Activated T-helper 9 cell treated with anti-CD3 and anti-CD28 coated beads, Interleukin-2, amount 50 U/mL, for 16 hours (primary cell): ENCODE measurements at places on chromosomes 2 and 18.

GRCh38 chr2:62303788-62304187, 107.9 kb downstream of the B3GNT2 start:
- no peak for DNase-seq

- DNase-seq: no peak
Observed at GRCh38 chr2:191811807-191812602, 34.9 kb downstream of the CAVIN2 start.

- no peak for DNase-seq
Observed at GRCh38 chr2:71060871-71061270, 7.6 kb upstream of the NAGK start.

DNA sequence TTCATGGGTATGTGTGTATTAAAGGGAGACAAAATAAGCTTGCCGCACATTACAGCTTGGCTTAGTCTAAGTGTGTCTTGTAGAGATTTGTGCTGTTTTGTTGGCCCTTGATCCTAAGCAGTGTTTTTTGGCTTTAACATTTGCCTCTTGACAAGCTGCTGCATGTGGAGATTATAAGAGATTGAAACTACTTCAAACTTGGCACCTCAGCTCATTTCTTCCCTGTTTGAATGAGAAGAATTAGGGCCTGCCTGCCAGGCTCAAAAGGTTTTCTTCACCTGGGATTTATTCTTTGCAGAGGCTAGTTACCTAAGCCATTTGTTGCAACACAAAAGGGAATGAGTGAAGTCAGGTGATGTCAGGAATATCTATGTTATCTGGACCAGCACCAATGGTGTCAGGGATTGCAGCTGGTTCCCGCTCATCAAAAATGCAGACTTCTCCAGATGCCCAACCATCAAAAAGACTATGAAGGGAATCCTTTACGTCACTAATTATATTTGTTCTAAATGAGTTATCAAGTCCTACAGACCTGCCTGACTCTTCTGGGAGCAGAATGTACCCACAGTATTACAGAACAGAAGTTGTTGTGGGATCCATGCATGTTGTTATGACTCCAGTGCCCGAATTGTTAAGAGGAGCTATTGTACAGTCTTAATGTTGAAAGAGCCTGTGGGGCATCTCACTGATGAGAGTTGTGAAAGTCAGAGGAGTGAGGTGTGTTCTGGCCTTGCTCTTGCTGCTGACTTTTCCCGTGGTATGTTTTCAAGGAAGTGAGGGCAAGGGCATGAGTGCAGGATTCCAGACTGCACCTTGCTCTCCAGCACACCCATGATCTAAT, 31.0 kb downstream of the ABCA12 start:
- DNase-seq: no peak

- peak; percentile 11 for DNase-seq
Observed at GRCh38 chr2:74414881-74415761, 6.3 kb downstream of the C2orf81 start.

DNA sequence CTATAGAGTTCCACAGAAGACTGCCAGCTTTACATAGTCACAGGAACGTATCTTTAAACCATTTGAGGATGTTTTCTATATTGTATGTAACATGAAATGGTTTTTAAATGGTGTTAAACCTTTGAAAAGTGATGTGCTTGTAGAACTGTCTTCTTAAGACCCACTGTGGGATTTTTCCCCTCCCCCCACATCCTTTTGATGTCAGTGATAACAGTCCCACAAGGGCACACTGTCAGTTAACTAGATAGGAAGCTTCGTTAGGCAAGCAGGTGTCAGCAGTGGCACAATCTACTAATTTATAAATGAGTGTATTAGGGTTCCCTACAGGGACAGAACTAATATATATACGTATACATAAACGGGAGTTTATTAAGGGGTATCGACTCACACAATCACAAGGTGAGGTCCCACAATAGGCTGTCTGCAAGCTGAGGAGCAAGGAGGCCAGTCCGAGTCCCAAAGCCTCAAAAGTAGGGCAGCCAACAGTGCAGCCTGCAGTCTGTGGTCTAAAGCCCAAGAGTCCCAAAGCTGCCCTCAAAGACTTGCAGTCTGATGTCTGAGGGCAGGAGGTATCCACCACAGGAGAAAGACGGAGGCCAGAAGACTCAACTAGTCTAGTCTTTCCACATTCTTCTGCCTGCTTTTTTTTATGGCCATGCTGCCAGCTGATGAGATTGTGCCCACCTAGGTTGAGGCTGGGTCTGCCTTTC, 23.8 kb upstream of the HNRNPLL start:
- DNase-seq: no peak

- DNase-seq: no peak
Observed at GRCh38 chr2:190678444-190679162, 29.7 kb downstream of the NAB1 start.

DNA sequence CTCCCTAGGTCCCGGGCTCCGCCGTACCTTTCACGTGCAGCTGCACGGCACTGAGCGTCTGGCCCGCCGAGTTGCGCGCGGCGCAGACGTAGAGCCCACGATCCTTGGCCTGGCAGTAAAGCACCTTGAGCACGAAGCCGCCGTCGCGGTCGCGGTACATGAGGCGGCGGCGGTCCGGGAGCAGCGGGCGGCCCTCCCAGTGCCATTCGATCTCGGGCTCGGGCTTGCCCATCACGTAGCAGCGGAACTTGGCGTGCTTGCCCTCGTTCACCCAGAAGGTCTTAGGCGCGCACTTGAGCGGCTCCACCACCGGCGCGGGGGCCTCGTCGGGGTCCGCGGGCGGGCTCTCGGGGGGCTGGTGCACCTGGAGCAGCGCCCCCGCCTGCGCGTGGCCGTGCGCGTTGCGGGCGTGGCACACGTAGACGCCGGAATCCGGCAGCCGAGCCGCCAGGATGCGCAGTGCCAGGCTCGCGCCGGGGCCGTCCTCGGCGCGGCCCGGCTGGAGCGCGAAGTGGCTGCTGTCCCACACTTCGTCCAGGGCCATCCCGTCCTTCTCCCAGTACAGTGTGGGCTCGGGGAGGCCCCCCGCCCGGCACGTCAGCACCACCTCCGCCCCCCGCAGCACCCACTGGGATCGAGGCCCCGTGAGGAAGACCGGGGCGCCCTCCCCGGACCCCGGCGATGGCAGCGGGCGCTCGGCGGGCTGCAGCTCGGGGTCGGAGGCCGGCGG, 980 bp downstream of the OBSL1 start:
- DNase-seq: no peak

DNA sequence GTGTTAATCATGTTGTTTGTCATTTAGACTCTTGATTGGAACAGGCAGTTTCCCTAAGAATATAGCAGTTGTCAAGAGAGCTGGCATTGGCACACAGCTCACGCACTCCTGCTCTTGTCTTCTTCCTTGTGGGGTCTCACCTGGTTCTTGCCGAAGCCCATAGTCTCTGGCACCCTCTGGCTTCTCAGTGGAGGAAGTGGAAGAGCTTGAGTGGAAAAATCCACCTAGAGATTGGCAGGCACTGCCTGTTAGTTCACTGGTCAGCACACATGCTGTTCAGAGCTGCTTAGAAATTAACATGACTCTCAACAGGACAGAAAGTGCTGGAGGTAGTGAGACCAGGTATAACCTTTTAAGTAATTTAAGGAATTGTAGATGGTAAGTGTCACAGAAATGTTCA, 28.3 kb downstream of the SCTR start:
- DNase-seq: no peak

GRCh38 chr2:179910735-179911113, 49.3 kb upstream of the ZNF385B start:
- DNase-seq: no peak

- no peak for DNase-seq
Observed at GRCh38 chr2:58865436-58865835, 624.3 kb upstream of the FANCL start.

GRCh38 chr2:183283209-183283608, 159.0 kb downstream of the NUP35 start:
- DNase-seq: no peak

- DNase-seq: no peak
Observed at GRCh38 chr18:35484034-35484433, 13.7 kb downstream of the INO80C start.

GRCh38 chr2:18483896-18484295, 76.6 kb downstream of the RDH14 start:
- no peak for DNase-seq

- DNase-seq: no peak
Observed at GRCh38 chr2:24723191-24723590, 70.0 kb downstream of the PTRHD1 start.
